ENCODE measurements at places on chromosomes 3 and 15.

DNA sequence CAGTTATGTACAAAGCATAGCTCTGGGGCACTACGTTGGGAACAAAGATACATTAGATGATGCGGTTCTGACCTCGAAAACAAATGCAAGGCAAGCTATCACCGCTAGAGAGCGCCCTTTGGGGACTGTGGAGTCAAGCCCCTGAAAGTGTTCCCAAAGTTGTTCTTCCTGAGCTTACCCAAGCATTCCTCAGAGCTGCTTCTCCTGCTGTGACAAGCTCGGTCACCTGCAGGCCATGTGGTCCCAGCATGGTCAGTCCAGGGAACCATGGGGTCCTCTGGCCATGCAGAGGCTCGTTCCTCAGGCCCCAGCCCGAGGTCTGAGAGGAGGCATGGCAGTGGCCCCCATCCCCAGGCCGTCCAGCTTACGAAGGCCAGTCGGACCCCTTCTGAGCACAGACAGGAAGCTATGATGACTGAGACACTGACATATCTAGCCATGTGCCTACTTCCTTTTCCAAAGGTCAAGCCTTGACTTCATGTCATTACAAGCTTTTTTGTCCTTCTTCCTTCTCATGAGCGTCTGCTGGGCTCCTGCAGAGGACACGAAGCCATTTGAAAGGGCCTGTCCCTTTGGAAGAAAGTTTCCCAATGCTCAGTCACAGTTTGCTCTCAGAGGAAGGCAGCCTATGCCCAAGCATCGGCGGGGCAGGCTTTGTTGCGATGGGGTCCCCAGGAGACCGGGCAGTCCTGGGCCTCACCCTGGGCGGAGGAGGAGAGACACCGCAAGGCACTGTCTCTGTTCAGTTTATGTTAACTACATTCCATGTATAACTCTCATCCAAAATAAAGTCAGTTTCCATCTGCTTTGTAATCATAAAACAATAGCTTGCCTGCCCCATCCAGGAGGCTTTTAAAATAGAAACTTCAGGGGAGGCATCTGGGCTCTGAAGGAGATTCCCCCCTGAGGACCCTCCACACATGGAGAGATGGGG is 79.3 kb downstream of the ATP10A start:
- peak; percentile 49 for DNase-seq
- H3K27ac ChIP-seq: peak overlapping the region; percentile 67
- peaks cover 52% of the 10 kb centered on the region for H3K4me1 ChIP-seq
- no peak overlapping the region for H3K4me3 ChIP-seq
- no peaks in the 10 kb centered on the region for H3K27me3 ChIP-seq

DNA sequence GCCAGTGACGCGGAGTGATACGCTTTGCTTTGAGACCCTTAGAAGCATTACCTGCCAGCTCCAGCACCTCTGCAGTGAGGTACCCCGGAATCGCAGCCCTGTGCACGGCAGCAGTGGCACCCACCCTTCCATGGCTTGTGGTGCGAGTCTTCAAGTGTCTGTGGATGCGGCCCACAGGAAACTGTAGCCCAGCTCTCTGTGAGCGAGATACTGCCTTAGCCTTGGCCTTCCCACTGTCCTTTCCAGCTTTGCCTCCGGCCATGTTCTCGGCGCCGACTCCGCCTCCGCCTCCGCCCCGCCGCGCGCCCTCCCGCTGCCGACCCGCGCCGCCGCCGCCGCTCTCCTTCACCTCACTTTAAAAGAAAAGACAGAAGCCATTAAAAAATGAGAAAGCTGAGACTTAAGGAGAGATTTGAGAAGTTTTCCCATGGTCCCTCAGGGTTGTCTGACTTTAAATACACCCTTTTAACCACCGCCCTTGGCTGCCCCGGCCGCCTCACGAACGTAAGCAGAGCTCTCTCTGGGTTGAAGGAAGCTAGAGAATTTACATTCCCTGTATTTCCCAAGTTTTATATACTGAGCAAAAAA is 78.5 kb upstream of the FAM174B start:
- H3K36me3 ChIP-seq: no peaks in the 10 kb centered on the region
- peak overlapping the region; percentile 70 for H3K27ac ChIP-seq
- H3K4me1 ChIP-seq: peaks cover 11% of the 10 kb centered on the region
- peak overlapping the region; percentile 86 for H3K4me3 ChIP-seq

- H3K4me3 ChIP-seq: no peak overlapping the region
- no peaks in the 10 kb centered on the region for H3K27me3 ChIP-seq
- no peak overlapping the region for H3K27ac ChIP-seq
- H3K36me3 ChIP-seq: no peaks in the 10 kb centered on the region
- no peak for DNase-seq
- no peaks in the 10 kb centered on the region for H3K4me1 ChIP-seq
Observed at GRCh38 chr3:18044971-18045880, 302.8 kb upstream of the TBC1D5 start.

- H3K4me3 ChIP-seq: no peak overlapping the region
- no peaks in the 10 kb centered on the region for H3K4me1 ChIP-seq
- no peak overlapping the region for H3K27ac ChIP-seq
- H3K36me3 ChIP-seq: no peaks in the 10 kb centered on the region
Observed at GRCh38 chr15:95793231-95793630, 537.3 kb upstream of the NR2F2 start.

DNA sequence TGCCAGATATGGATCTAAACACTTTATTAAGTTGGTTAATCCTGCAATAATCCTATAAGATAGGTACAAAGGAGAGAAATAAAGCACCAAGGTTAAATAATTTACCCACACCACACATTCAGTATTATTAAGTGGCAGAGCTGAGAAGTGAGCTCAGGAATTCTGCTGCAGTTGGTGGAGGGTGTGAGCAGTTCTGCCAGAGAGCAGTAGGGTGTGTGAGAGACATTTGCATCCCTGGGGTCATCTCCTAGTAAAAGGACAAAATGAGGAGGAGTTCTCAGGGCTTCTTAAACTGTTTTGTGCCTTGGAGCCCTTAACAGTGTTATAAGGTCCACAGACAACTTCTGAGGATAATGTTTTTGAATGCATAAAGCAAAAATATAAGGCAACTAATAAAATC is 484.5 kb downstream of the TAFA4 start:
- H3K27ac ChIP-seq: no peak overlapping the region
- H3K27me3 ChIP-seq: no peaks in the 10 kb centered on the region
- DNase-seq: no peak

DNA sequence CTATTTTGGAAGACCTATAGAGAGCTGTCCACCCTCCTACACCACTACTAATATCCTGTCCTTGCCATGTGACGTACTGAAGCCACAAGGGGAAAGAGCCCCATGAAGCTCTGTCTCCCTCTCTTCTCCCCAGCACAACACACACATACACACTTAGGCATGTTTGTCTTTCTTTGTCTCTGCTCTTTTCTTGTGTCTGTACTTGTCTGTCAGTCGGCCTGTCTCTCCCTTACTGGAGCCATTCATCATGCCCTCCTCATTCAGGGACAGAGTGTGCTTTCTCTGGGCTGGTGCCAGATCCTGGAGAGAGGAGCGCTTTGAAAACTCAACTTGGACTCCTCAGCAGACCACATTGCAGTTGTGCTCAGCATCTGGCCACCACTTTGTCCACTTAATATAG is 47.6 kb downstream of the PSMD6 start:
- H3K4me1 ChIP-seq: peaks cover 97% of the 10 kb centered on the region
- no peak for DNase-seq
- H3K4me3 ChIP-seq: peak overlapping the region; percentile 43
- peak overlapping the region; percentile 77 for H3K27ac ChIP-seq

- H3K4me3 ChIP-seq: no peak overlapping the region
- DNase-seq: no peak
- peaks cover 11% of the 10 kb centered on the region for H3K27me3 ChIP-seq
- H3K27ac ChIP-seq: no peak overlapping the region
- H3K4me1 ChIP-seq: peaks cover 6% of the 10 kb centered on the region
Observed at GRCh38 chr3:133945381-133946095, 49.9 kb upstream of the RAB6B start.

GRCh38 chr15:78168608-78169007 is 19.4 kb downstream of the IDH3A start:
- no peaks in the 10 kb centered on the region for H3K27me3 ChIP-seq
- H3K4me1 ChIP-seq: peaks cover 9% of the 10 kb centered on the region
- DNase-seq: no peak
- H3K4me3 ChIP-seq: no peak overlapping the region
- no peak overlapping the region for H3K27ac ChIP-seq

DNA sequence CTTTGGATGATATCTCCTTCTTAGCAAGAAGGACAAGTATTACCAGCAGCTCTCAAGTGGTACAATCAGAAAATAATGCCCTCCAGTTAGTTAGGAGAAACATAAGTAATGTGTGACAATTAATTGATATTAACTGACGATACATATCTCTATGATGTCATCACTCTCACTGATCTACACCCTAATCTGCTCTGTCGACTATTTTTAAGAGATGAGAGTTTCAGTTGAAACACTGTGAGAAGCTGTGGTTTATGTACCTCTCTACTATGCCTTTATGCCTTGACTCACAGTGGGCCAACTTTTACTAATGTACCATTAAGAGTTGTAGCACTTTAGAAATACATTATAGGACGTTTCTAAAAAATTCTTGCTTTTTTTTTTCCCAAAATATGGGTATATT is 8.6 kb downstream of the CEP152 start:
- no peak for DNase-seq
- peaks cover 22% of the 10 kb centered on the region for H3K4me1 ChIP-seq
- no peak overlapping the region for H3K27ac ChIP-seq

- H3K27ac ChIP-seq: no peak overlapping the region
- peaks cover 14% of the 10 kb centered on the region for H3K27me3 ChIP-seq
- H3K4me1 ChIP-seq: no peaks in the 10 kb centered on the region
- H3K4me3 ChIP-seq: no peak overlapping the region
- DNase-seq: no peak
- H3K36me3 ChIP-seq: no peaks in the 10 kb centered on the region
Observed at GRCh38 chr3:159741281-159741680, 247.4 kb upstream of the IL12A start.
